OCI-LY7 (cell line): ENCODE measurements at places on chromosomes 13 and 19.

- no peak for DNase-seq
These were observed 4.4 kb upstream of the NOP53 start for GRCh38 chr19:47740866-47741519.

DNA sequence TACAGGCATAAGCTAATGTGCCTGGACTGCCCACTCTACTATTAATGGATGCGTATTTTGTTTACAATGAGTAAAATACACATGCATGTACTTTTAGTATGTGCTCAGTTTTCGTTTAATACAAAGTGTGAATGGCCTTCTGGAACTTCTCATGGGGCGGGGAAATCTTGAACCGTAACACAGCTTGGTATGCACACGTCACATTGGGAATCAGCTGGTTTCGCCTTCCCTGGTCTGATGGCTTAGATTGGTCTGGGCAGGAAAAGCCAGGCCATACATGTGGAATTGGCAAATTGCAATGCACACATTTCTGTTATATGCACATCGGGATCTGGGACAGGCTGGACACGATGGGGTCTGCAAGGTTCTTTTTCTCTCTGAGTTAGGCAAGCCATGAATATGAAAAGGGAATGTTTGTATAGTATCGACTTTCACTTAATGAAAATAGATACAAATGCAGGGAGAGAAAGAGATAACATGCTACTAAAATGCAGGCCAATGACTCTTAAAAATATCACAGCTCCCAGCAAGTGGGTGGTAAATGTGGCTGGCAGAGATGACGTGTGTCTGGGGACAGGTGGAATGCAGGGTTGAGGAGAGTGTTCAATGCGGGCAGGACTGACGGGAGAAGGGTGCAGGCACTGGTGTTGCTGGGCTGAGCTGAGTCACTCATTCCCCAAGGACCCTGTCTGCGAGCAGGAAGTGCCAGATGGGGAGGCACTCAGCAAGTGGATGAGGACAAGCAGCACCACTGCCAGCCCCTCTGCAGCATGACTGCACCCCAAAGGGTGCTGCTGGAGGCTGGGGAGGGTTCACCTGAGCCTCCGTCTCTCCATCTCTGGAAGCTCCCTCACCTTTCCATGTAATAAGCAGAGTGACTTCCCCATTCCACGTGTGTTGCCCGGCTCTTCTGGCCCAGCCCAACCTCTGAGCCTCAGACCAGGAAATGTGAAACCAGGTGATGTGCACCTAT lies 204.0 kb upstream of the GPR12 start:
- DNase-seq = peak; percentile 10

- DNase-seq = no peak
These were observed 373 bp downstream of the TNFAIP8L1 start for GRCh38 chr19:4639531-4640246.

GRCh38 chr19:16519230-16519687 lies 23.0 kb downstream of the CHERP start:
- no peak for DNase-seq

DNA sequence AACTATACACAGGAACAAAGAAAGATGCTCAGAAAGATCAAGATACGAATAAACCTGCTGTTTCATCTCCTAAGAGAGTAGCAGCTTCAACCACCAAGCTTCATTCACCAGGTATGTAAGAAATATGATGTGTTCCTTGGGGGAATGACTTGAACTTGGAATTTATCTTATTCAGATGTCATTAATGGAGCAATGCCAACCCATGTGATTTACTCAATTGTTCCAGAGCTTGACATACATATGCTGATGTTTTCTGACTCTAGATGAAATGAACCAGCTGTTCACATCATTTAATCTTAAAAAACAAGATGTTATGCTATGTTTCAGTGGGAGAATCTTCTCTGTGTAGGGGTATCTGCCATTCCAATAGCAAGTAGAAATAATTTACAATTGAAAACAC lies 270.9 kb downstream of the SLC7A1 start:
- DNase-seq = no peak

DNA sequence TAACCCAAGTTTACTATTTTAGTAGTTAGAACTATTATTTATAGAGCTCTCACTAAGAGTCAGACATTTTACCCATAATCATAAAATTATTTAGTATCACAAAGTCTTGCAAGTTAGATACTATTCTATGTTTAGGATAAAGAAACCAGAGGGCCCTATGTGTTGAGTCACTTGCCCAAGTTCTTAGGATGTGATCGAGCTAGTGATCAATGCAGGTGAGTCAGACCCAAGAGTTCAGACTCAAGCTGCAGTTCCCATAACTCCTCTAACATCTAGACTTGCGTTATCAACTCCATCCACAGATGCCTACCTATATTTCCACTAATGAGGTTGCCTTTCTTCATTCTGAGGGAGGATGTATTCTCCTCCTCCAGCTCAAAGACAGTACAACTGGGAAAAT lies 53.8 kb downstream of the DACH1 start:
- DNase-seq = no peak

GRCh38 chr13:111342721-111343120 lies 22.3 kb downstream of the TEX29 start:
- DNase-seq = no peak

DNA sequence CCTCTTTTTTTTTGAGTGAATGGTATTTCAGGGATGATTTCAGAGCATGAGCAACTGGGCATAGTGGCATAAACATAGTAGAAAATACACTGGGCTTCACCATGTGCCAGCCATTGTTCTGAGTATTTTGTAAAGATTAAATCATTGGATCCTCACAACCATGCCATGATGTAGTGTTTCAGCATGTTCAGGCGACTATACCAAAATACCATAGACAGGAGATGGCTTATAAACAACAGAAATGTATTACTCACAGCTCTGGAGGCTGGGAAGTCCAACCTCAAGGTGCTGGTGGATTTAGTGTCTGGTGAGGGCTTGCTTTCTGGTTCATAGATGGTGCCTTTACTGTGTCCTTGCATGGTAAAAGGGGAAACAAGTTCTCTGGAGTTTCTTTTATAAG lies 101.5 kb upstream of the KL start:
- DNase-seq = no peak

- no peak for DNase-seq
These were observed 54.5 kb downstream of the KL start for GRCh38 chr13:33070713-33071112.

DNA sequence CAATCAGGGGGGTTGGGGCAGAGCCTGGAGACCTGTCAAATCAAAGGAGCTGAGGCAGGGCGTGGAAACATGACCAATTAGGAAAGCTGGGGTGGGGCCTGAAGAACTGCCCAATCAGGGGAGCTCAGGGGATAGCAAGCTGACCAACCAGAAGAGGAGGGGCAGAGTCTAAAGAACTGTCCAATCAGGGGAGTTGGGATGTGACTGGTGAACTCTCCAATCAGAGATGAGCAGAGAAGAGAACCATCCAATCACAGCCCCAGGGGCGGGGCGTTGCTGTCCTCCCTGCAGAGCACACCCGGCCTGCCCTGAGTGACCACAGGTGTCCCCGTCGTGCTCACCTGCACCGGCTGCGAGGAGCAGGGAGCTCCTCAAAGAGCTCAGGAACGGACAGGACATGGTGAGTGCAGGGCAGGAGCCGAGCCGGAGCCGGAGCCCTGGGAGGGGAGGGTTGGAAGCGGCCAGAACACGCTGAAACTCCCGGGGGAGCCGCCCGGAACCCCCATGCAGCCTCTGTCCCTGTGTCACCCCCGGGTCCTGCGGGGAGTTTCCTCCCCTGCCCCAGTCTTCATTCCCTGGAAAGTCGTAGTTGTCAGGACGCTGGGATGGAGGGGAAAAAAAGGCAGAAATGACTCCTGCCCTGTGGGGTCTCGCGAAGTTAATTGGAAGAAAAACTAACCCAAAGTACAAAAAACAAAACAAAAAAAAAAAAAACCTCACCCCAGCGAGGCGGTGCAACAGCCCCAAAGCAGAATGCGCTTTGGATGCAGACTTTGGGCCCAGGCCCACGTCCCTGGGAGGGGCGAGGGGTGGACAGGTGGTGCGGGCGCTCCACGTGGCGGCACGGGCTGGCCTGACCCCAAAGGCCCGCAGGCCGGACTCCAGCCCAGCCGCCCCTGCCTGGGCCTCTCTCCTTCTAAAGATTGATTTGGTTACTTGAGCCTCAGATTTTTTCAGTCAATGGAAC lies at the start of gene ZNF556:
ZNF556 (plus strand) TSS at position 311 of the 967 bp plus-strand sequence; CDS start at position 398, 87 bp downstream.
- peak; percentile 72 for DNase-seq

DNA sequence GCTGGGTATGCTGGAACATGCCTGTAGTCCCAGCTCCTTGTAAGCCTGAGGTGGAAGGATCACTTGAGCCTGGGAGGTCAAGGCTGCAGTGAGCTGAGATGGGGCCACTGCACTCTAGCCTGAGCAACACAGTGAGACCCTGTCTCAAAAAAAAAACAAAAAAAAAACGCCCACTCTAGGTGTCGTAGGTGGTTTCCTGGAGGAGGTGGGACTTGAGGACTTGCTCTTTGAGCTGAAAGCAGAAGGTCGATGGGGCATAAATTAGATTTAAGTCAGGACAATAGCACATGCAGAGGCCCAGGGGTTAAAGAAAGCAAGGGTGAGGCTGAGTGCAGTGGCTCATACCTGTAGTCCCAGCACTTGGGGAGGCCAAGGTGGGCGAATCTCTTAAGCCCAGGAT lies 12.9 kb upstream of the ILF3 start:
- no peak for DNase-seq

DNA sequence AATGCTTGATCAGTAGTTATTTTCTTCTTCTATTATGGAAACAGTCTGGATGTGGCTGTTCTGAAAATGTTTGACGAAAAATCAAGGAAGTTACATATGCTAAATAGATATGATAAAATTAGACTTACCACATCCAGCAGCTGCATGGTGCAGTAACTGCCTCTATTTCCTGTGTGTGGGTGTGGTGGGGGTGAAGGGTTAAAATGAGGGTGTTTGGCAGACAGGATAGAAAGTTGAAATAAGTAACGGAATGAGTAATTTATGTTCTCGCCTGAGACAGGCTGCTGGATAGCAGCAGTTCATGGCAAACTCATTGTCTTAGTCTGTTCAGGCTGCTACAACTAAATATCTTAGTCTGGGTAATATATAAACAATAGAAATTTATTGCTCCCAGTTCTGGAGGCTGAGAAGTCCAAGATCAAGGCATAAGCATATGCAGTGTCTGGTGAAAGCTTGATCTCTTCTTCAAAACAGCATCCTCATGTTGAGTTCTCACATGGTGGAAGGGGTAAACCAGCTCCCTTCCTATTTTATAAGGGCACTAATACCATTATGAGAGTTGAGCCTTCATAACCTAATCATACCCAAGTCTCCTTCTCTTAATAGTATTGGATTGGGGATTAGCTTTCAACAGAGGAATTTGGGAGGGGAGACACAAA lies 1248.9 kb downstream of the SLITRK5 start:
- DNase-seq = no peak

DNA sequence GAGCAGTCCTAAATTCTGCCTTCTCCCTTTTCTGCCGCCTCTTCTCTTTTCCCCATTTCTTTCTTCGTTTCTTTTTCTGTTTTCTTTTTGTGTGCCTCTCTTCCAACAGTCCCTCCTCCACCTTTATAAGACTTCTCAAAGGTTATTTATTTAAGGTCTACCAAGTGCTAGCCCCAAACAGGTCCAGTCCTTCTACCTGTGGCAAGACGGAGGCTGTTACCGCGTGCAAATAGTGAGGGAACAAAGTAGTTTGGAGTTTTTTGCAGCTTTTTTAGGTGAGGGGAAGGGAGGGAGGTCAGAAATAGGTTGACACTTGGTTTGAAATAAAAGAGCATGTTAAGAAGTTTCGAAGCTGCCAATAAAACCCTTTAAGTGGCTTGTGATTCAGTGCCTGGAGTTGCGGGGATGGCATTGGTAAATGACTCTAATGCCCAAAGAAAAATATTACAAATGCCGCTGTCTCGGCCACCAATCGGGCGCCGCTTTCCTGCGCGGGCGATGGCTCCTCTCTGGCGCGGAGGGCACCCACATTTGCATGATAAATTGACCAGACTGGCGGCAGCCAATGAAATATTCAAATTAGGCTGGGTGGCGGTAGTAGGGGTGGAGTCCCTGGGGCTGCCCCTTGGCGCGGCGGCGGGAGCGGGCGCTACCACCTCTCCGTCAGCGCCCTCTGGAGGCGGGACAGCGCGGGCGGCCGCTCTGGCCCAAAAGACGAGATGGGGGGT lies 7.5 kb upstream of the TSHZ3 start:
- no peak for DNase-seq

DNA sequence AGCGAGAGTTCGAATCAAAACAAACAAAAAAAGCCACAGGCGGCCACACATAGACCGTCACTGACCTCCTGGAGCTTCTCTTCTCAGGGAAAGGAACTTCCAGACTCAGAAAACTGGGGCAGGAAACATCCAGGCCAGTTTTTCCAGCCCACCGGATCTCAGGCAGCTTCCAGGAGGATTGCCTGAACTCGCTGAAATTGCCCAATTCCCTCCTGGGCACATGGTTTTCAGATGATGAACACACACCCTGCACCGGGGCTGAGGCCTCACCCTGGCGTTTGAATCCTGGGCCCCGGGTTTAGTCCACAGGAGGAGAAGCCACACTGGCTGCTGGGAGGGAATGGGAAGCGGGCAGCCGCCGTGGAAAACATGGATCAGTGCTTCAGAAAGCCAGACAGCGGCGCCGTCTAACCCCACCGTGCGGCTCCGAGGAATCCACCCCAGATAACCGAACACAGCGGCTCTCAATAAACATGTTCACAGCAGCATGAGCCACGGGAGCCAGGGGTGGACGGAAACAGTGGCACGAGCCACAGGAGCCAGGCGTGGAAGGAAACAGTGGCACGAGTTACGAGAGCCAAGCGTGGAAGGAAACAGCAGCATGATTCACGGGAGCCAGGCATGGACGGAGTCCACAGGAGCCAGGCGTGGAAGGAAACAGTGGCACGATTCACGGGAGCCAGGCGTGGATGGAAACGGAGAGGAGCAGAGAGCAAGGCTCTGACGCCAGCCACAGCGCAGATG lies 18.2 kb upstream of the PTBP1 start:
- no peak for DNase-seq

- no peak for DNase-seq
These were observed 2.3 kb upstream of the EFNA2 start for GRCh38 chr19:1283207-1283916.

- peak; percentile 49 for DNase-seq
These were observed at the start of gene MISP3 for GRCh38 chr19:14072535-14073260. Gene MISP3, plus strand, starts transcription at chr19:14072786. Its CDS starts 524 bp downstream, at chr19:14073310.

- no peak for DNase-seq
These were observed 8.8 kb downstream of the STK11 start for GRCh38 chr19:1214299-1214861.

DNA sequence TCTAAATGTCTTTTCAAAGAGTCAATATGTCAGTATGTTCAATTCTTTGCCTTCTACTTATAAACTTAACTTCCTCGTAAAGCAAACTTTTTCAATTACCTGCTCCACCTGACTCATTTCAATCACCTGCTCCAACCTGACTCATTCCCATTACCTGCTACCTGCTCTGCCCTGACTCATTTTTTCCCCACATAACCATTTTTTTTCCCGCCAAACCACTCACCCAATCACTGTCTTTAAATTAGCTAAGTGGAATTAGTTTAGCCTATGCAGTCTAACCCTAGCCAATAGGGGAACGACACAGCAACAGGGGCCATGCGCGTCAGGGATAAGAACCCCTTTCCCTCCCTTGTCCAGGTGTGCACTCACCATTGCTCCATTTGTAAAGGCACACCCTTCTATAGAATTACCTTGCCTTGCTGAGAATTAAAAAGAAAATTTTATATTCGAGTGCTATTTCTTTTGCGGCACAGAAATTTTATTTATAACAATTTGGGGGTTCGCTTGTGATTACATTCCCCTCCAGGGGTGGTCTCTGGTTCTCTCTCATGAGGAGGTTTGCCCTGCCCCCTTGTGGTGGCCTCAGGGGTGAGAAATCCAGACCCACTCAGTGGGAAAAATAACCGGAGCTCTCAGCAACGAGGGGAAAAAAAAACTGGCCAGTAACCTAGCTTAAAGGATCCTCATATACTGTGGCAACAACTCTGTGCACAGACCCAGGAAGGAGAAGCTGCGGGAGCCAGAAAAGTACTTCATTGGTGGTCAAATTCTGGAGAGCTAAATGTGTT lies 193.1 kb downstream of the ZNF486 start:
- DNase-seq = peak; percentile 45
